CD14-positive monocyte (primary cell): ENCODE measurements at places on chromosomes 1 and 21. TPM values are rescaled to one million over a fixed set of nuclear protein-coding genes. Genes with fewer than 3 reads are reported as not detected.
A peak's percentile ranks its signal among the peaks of the same experiment; 100 is the strongest.

DNA sequence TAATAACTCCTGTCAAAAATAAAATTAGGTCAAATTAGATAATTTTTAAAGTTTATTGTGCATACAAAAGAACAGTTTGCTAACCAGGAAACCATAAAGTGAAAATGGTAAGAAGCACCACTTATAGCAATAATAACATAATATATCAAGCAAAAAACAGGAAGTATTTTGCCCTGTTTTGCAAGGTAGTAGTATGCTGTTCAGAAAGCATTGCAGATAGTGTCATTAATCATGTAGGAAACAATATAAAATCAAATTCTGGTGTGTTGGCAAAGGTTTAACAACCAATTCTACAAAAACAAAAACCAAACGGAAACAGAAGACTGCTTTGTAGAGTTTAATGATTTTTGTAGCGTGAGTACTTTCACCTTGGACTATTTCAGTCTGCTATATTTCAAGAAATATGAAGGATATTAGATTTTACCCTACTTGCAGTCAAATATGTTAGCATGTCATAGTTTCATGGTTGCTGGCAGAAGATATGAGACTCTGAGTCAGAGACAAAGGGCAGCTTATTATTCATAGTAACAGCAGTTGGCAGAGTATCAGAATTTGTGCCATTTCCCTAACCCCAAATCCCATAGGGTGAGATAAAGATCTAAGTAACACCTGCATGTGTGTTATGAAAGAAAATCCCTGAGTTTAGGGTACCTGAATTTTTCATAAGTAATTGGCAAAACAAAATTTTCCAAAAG is 729.0 kb upstream of the BRINP3 start:
- H3K27me3 ChIP-seq: no peaks in the 10 kb centered on the region
- no peak overlapping the region for H3K4me3 ChIP-seq
- no peaks in the 10 kb centered on the region for H3K36me3 ChIP-seq
- no peak overlapping the region for H3K27ac ChIP-seq
- H3K4me1 ChIP-seq: no peaks in the 10 kb centered on the region

- peaks cover 87% of the 10 kb centered on the region for H3K4me1 ChIP-seq
- DNase-seq: no peak
- H3K27me3 ChIP-seq: no peaks in the 10 kb centered on the region
- H3K36me3 ChIP-seq: no peaks in the 10 kb centered on the region
- H3K4me3 ChIP-seq: peak overlapping the region; percentile 41
- H3K27ac ChIP-seq: no peak overlapping the region
These were observed 286.0 kb downstream of the HLX start for GRCh38 chr1:221164951-221165838.

DNA sequence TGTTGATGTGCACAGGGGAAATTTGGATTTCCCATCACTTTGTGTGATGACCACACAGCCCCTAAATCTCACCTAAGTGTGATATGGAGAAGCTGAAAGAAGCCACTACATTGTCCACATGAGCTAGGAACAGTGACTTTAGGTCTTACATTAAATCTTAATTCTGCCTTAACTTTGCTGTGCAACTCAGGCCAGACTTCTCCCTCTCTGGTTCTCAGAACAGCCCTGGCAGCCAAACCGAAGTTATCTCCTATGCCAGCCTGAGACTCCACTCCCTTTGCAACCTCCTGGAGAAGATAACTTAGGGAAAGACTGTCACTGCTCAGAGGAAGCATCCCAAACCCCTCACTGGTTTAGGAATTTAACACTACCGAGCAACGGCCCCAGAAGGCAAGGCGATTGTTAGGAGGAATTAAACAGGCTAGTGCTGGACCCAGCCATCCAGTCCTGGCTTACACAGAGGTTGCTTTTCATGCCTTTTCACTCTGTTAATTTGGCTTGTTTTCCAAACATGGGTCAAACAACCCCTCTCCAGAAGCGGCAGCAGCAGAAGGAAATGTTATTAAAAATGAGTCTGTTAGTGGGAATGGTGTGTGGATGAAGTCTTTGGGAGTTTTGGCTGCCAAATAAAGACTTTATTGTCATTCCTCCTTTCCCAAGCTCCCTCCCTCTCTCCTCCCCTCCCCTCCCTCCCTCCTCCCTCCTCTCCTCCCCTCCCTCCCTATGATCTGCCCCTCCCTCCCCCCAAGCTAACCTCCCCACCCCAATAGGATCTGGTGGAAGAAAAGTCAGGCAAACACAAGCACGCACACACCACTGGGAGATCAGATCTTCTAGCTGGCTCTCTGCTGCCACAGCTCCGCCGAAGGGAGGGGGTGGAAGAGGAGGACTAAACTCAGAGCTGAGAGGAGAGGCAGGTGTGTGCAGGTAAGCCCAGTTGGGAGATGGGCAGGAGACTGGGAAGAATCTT is at the start of gene PRELP:
TSS of gene PRELP (plus strand) at position 795 of the 970 bp plus-strand sequence. CDS start 7,379 bp downstream, outside the sequence.
- peaks cover 7% of the 10 kb centered on the region for H3K4me1 ChIP-seq
- no peak within 1 kb of the TSS for H3K27ac ChIP-seq
- DNase-seq: no peak
- no peak within 1 kb of the TSS for H3K4me3 ChIP-seq
- no peaks in the 10 kb centered on the region for H3K36me3 ChIP-seq

GRCh38 chr1:119748040-119748439 is 20.7 kb downstream of the HMGCS2 start:
- H3K27ac ChIP-seq: no peak overlapping the region
- no peaks in the 10 kb centered on the region for H3K4me1 ChIP-seq
- no peak for DNase-seq

FCN3 gene
- not detected for polyA plus RNA-seq
